Calu3 (cell line): ENCODE measurements at places on chromosomes 3 and 15. TPM values are rescaled to one million over a fixed set of nuclear protein-coding genes. Genes with fewer than 3 reads are reported as not detected.

Gene CTXN2
- total RNA-seq: not detected in 2 replicates

- no peak overlapping the region for H3K27ac ChIP-seq
- H3K4me1 ChIP-seq: peaks cover 27% of the 10 kb centered on the region
- DNase-seq: no peak
Measured at GRCh38 chr15:39411102-39411989, 169.5 kb upstream of the THBS1 start.

- no peaks in the 10 kb centered on the region for H3K27me3 ChIP-seq
- H3K36me3 ChIP-seq: peaks cover 26% of the 10 kb centered on the region
- H3K27ac ChIP-seq: peak overlapping the region; percentile 60
- peak overlapping the region; percentile 7 for H3K4me3 ChIP-seq
- H3K4me1 ChIP-seq: peaks cover 43% of the 10 kb centered on the region
Measured at GRCh38 chr15:66481107-66481856, 16.3 kb downstream of the SNAPC5 start.

- DNase-seq: no peak
- H3K4me3 ChIP-seq: no peak overlapping the region
- H3K27me3 ChIP-seq: peaks cover 65% of the 10 kb centered on the region
- peaks cover 7% of the 10 kb centered on the region for H3K36me3 ChIP-seq
- H3K27ac ChIP-seq: no peak overlapping the region
Measured at GRCh38 chr15:69590932-69591524, 138.4 kb downstream of the RPLP1 start.

DNA sequence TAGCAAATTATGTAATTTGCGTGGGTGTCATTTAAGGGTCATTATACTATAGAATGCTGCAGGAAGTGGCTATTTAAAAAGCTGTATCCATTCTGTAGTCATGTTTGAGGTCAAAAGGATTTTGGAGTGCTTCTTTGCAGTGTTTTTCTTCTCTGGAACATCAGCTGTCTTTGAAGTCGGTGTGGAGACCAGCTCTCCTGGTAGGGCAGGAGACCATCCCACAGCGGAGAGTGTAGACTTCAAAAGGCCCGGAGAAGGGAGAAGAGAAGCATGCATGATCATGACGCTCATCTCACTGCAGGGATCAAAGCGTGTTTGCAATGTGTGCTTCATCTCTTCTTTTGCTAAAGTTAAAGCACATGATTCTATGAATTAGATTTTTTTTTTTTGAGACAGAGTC is 19.9 kb downstream of the PXK start:
- no peaks in the 10 kb centered on the region for H3K27me3 ChIP-seq
- H3K4me1 ChIP-seq: peaks cover 10% of the 10 kb centered on the region
- no peak overlapping the region for H3K27ac ChIP-seq
- DNase-seq: no peak
- H3K36me3 ChIP-seq: no peaks in the 10 kb centered on the region
- no peak overlapping the region for H3K4me3 ChIP-seq

Gene RGMA
- total RNA-seq: 0.73 and 0.78 TPM in 2 replicates
